ENCODE measurements at places on chromosomes 12 and 14. TPM values are rescaled to one million over a fixed set of nuclear protein-coding genes. Genes with fewer than 3 reads are reported as not detected.

The EML1 gene
- total RNA-seq, result 19.1 TPM

The NPFF gene
- total RNA-seq, result not detected

The SERPINA10 gene
- not detected for total RNA-seq

The EIF5 gene
- 229 TPM for total RNA-seq

The ADAM21 gene
- 0.34 TPM for total RNA-seq

The KRT71 gene
- not detected for total RNA-seq

The AKT1 gene
- 79.4 TPM for total RNA-seq

The OAS3 gene
- 9.0 TPM for total RNA-seq

Data from cardiac ventricle fibroblast (primary cell).